ENCODE measurements at places on chromosomes 6 and 20.

GRCh38 chr6:144847916-144848315 is 562.8 kb downstream of the UTRN start:
- DNase-seq, result no peak

DNA sequence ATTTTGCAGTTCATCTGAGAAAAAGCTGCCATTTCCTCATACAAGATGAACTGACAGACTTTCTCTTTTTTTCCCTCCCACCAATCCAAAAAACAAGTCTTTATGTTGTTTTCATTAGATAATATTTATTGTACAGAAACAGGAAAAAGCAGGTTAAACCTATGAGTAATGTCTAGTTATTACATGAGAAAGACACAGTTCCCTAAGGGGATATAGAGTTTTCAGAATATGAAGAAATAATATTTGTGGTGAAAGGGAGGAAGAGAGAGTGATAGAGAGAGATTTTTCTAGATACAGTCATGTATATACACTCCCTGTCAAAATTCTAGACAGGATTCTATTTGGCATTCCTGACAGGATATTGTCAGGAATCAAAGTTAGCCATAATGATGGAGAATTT is 392.4 kb downstream of the BMP2 start:
- DNase-seq, result no peak

DNA sequence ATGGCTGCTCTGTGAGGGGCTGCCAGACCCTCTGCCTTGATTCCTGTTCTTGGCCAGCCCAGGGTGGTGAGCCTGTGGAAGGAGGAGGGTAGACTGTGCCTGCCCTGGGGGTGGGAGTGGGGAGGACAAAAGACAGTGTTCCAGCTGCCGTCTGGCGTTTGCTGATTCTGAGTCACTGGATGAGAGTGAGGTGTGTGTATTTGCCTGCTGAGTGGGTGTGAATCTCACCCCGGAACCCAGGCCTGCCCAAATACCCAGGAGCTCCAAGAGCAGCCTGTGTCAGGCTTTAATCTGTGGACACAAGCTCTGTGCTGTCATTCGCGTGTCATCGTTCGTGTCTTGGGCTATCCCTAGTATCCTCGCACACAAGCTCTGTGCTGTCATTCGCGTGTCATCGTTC is 2.6 kb upstream of the LKAAEAR1 start:
- no peak for DNase-seq

DNA sequence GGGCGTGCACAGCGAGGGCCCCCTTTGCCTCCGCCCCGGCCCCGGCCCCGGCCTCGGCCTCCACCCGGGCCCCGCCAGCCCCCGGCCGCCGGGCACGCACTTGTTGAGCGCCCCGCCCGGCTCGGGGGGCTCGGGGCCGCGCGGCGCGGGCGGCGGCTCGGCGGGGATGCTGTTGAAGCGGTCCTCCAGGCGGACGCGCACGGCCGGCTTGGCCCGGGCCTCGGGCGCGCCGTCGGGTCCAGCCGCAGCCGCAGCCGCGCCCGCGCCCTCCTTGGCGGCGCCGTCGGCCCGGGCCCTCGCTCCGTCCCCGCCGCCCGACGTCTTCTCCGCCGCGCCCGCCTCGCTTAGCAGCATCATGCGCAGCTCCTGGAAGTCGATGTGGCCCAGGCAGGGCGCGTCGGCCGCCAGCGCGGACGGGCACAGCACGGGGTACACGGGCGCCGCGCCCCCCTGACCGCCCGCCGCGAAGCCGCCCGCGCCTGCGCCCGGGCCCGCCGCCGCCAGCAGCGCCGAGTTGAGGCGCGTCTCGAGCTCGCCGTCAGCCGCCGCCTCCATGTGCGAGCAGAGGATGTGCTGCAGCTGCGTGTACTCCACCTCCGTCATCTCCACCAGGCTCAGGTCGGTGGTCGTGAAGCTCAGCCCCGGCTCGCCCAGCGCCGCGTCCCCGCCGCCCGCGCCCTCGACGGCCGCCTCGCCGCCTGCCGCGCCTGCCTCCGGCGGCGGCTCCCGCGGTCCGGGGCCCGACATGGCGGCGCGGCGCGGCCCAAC is 514 bp downstream of the TCFL5 start:
- DNase-seq, result no peak

- no peak for DNase-seq
Observed at GRCh38 chr6:164023535-164023934, 609.0 kb downstream of the QKI start.

DNA sequence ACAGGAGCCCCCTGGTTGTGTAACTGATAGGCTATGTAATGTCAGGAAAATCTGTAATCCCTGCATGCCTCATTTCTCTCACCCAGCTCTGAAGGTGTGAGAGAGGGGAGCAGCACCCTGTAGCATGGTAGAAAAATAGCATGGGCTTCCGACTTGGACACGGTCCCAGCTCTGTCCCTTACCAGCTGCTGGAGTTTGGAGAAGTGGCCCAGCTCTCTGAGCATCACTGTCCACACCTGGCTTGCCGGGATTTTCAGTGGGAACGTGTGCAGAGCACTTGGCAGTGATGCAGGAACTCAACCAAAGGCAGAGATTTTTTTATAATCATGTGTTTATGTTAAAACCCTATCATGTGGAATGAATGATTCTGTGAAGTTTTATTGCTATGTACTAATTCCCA is 34.6 kb downstream of the STK35 start:
- DNase-seq, result no peak

- DNase-seq, result no peak
Observed at GRCh38 chr6:53175027-53175426, 26.4 kb upstream of the GCM1 start.

GRCh38 chr6:36119209-36119608 is 11.1 kb upstream of the MAPK13 start:
- DNase-seq, result no peak

GRCh38 chr6:146984251-146984924 is 219.8 kb upstream of the STXBP5 start:
- no peak for DNase-seq

- DNase-seq, result no peak
Observed at GRCh38 chr6:27129095-27129815, 118.2 kb upstream of the PRSS16 start.

DNA sequence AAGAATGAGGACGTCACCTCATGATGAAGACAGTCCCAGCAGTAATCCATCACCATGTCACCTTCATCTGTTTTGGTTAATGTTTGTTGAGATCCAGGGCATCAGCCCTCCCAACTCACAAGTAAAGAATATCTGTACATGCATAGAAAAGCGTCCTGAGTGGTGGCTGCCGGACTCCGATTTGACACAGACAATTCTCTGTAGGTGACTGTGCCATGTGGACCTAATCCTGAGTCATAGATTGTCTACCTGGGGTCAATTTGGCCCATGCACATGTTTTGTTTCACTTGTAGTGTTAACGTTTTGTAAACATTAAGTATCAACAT is 168.4 kb upstream of the UST start:
- no peak for DNase-seq
